IMR-90 (cell line): ENCODE measurements at places on chromosomes 7 and 10.

DNA sequence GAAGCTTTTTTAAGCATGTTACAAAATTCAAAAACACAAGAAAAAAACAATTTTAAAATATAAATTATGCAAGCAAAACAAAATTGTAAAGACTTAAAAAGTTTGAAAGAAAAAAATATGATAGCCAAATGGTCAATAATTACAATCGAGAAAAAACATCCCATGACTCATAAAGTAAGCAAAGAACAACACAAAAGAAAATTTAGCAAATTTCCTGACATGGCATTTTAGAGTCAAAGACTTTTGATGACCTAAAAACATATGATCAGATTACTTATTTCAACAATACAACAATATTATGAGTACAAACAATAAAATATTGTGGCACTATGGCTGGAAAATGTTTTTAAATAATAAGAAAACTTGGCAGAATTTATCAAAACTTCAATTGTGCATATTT lies 312.1 kb upstream of the MEOX2 start:
- no peak for DNase-seq

- DNase-seq, result no peak
Observed at GRCh38 chr10:71610651-71611050, 108.9 kb downstream of the C10orf105 start.

GRCh38 chr10:78889536-78890063 lies 179.2 kb upstream of the ZMIZ1 start:
- no peak for DNase-seq

DNA sequence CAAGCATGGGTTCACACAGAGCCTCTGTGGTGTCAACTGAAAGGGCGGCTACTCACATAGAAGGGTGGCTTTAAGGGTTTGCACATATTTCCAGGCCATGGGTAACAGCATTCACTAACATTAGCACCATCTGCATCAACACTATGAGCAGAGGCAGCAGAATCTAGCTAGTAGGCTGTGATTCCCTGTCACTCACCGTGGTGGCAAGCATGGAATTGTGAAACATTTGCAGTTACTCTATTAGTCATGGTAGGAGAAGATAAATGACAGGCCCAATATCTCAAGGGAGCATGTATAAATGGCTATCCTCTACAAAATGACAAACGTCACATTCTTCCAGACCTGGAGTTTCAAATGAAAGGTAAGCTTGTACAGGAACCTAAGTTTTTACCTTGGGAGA lies 32.2 kb upstream of the CUBN start:
- DNase-seq, result no peak

DNA sequence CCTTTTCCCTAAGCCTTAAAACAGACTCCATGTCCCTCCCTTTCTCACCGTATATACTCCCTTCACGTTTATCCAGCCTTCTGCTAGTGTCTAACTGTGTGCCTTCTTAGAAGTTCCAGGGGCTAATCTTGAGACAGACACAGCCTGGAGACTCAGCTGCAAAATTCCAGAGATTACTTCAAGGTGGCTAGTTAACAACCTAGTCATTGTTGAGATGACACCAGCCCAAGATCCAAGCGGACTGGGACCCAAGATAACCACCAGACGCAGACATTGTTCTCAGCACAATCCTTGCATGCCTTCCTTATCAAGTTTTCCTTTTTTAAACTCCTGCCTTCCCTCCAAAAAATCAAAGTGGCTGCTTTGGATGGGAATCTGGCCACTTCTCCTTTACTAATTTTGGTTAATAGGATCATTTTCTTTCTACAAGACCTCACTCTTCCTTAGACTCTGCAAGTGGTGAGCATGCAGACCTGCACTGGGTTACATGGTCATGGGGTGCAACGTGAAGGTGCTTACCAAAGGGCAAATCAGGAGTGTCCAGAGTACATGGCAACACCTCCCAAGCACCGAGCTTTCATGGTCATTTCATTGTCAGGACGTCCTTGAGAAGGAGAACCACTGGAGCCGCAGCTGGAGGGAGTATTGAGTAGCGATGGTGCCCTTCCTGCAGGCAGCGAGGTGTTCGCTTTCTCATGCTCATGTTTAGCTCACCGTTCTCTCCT lies 69.7 kb downstream of the ANLN start:
- DNase-seq, result no peak

DNA sequence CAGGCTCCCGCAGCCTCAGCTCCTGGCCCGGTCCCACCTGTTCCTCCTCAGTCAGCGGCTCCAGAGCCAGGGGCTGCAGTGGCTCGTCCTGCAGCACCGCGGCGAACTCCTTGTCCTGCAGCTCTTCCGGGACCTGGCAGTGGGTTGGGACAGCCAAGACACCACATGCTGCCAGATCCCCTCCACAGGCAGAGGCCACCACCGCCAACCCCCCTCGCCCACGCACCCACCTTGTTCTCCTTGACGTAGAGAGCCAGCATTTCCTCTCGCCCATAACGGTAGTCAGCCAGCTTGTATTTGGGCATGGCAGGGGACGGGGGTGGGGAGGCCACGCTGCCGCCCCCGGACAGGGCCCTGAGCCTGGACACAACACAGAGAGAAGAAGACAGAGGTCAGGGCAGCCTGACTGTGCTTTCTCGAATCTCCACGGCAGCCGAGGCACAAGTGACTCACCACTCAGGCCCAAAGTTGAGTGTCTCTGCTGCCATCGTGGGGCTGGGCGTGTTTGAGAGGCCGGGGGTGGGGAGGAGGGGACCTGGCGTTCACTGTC lies 6.2 kb downstream of the GIGYF1 start:
- DNase-seq, result peak; percentile 46

DNA sequence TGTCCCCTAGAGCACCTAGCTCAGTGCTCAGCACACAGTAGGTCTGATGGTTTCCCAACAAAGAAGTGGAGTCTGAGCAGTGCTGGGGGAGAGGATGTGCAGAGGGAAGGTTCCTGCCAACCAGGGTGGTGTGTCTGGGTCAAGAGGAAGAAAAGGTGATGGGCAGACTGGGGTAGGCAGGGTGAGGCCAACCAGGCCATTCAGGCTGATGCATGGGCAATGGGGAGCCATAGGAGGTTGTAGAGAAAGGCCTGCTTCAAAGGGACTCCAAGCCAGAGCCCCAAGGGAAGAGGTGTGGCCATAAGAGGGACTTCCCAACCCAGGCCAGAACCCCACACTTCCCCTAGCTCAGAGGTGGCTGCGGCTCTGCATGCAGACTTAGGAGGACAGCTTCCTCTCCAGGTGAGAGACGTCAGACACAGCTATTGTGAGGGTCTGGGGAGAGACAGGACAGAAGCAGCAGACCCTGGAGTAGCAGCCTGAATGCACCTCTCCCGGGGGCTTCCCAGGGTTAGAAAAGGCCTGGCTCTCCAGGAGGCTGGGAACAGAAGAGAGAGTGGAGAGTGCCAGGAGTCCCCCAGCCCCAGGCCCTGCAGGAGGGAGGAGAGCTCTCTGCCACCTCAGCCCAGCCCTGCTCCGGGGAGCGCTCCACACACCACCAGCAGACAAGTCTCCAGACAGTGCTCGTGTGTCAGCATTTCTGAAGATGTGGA lies 87.4 kb upstream of the ZMIZ1 start:
- DNase-seq, result no peak

- DNase-seq, result no peak
Observed at GRCh38 chr10:78283069-78283682, 249.5 kb downstream of the RPS24 start.

DNA sequence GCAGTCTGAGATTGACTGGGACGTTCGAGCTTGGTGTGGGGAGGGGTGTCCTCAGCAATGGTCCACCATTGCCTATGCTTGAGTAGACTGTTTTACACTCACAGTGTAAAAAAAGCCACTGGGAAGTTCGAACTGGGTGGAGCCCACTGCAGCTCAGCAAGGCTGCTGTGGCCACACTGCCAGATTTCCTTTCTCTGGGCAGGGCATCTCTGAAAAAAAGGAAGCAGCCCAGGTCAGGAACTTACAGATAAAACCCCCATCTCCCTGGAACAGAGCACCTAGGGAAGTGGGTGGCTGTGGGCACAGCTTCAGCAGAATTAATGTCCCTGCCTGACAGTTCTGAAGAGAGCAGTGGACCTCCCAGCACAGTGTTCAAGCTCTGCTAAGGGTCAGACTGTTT lies 80.3 kb downstream of the BICC1 start:
- DNase-seq, result no peak
